ENCODE measurements at places on chromosomes 7 and 10.
A peak's percentile ranks its signal among the peaks of the same experiment; 100 is the strongest.

- peaks cover 9% of the 10 kb centered on the region for H3K36me3 ChIP-seq
- no peaks in the 10 kb centered on the region for H3K27me3 ChIP-seq
- peaks cover 7% of the 10 kb centered on the region for H3K4me1 ChIP-seq
- H3K27ac ChIP-seq = no peak overlapping the region
- no peak overlapping the region for H3K4me3 ChIP-seq
These were observed 2.6 kb upstream of the GIMAP4 start for GRCh38 chr7:150564566-150564965.

DNA sequence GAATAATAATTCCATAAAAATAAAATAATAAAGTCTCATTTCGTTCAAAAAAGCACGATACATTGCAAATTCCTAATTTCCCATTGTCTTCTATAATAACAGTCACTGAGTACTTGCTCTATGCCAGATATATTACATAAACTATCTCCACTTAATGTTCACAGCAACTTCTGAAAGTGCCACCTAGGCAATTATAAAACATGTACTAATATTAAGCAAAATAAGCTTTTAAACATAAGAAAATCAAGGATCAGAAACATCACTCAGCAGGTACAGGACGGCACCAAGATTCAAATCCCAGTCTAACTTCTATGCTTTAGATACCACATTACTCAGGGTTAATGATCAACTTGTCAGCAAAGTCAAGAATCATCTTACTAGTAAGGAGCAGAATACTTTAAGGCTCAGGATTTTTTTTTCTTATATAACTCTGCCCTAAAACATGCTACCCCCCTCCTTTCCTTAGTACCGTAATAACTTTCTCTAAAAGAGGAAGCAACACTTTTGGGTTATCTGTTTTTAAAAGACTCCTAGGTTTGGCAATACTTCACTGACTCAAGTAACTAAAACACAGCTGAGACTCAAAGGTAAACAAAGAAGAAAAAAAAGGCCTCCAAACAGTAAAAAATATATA, 51.3 kb downstream of the USP6NL start:
- H3K27me3 ChIP-seq = no peaks in the 10 kb centered on the region
- no peak overlapping the region for H3K27ac ChIP-seq
- no peaks in the 10 kb centered on the region for H3K4me1 ChIP-seq
- H3K36me3 ChIP-seq = peaks cover 22% of the 10 kb centered on the region

GRCh38 chr7:141071260-141071854, 2.5 kb upstream of the TMEM178B start:
- peak; percentile 86 for DNase-seq
- peak overlapping the region; percentile 83 for H3K4me3 ChIP-seq
- H3K36me3 ChIP-seq = peaks cover 2% of the 10 kb centered on the region
- H3K4me1 ChIP-seq = no peaks in the 10 kb centered on the region
- no peak overlapping the region for H3K27ac ChIP-seq

DNA sequence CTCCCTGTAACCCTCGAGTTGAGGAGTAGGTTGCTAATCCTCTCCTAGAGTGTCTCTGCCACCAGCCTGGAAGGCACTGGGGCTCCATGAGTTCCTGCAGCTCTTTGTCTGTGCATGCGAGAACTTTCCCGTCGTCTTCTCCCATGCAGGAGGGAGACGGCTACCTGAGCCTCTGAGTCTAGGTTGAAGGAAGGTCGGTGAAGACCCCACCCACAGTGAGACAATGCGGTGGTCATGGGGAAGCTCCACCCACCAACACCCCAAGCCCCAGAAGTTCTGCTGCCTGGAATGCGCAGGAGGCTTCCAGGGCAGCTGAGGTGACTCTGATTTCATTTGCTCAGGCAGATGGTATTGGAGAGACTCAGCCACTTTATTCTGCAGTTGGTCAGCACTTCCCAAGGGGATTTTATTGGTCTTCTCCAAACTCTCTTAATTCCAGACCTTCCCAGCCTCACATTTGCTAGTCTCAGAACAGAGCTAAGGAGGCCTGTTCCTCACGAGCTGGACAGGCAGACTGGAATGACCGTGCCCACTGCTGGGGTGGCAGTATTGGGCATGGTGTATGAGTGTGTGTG, 36.5 kb downstream of the PTPRE start:
- H3K27me3 ChIP-seq = no peaks in the 10 kb centered on the region
- no peaks in the 10 kb centered on the region for H3K4me1 ChIP-seq
- no peaks in the 10 kb centered on the region for H3K36me3 ChIP-seq
- no peak for DNase-seq
- no peak overlapping the region for H3K27ac ChIP-seq

DNA sequence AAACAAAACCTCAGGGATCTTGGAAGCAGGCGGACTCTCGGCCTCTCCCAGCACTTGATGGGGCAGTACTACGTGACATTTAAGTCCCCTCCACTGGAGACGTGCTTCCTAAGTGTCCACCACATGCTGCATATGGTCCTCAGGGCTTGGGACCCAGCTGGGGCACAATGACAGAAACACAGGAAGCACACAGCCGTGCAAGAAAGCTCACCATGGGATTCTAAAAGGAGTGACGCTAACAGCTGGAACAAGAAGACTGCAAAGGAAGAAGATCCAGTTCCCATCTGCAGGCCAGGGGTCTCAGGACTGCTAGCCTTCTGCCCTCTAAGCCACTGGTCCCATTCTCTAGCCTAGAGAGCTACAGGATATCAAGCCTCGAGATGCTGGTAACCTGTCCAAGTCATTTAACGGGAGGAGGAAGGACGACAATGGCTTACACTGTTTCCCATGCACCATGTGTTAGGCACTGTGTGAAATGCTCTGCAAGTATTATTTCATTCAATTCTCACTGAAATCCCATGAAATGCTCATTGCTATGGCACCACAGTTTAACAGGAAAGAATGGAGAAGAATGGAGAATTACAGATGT, 61.1 kb downstream of the KCNMA1 start:
- no peak overlapping the region for H3K27ac ChIP-seq
- no peaks in the 10 kb centered on the region for H3K27me3 ChIP-seq
- DNase-seq = no peak
- H3K4me1 ChIP-seq = no peaks in the 10 kb centered on the region

DNA sequence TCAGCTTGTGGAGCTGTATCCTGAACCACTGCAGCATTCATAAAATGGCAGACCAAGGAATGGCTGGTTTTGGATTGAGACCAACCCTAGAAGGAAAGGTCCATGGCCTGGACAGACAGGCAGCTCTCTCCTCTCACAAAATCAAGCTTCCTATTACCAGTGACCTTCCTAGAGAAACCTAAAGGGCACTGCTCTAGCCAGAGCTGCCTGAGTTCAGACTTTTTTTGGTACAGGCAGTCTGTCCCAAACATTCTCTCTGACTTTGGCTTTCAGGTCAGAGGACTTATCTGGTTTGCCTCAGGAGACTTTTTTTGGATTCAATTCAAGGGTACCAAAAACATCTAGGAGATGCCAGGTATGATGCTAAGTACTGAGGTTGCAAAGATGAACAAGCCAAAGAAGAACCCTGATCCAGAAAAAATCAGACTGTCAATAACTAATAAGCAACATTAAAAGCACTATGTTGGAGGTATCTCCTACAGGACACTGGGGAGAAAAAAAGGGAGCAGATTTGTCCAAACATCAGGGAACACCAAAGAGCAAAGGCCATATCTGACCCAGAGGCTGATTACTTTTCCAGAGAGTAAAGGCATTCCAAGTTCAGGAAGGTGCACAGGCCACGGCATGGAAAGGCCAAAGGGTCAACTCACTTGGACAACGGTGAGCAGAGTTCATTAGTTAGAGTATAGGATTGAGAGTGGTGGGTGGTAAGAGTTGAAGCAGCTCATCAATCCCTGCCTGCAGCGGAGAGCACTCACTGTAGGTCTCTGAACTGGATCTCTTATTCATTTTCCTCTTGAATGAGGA, 169.0 kb downstream of the CPEB3 start:
- no peaks in the 10 kb centered on the region for H3K27me3 ChIP-seq
- no peak for DNase-seq
- no peaks in the 10 kb centered on the region for H3K4me1 ChIP-seq

DNA sequence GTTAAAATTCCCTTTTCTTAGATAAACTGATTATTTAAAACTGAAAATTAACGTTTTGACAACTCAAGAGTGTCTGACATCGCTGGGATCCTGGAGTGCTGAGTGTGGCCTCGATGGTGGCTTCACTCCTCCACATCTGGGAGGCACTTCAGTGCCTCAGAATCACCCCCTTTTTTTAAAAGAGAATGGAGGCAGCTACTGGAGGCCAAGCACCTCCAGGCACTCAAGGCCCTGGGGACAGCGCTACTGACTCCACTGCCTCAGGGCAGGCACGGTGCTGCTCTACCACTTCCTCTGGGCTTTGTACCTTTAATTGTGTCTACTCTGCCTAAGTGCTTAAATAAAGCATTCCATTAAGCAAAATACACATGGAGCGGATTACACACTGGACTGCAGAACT, 27.2 kb upstream of the NCAPG2 start:
- no peak overlapping the region for H3K27ac ChIP-seq
- DNase-seq = no peak
- no peaks in the 10 kb centered on the region for H3K4me1 ChIP-seq
- no peak overlapping the region for H3K4me3 ChIP-seq
- no peaks in the 10 kb centered on the region for H3K27me3 ChIP-seq

- no peak for DNase-seq
- H3K4me1 ChIP-seq = no peaks in the 10 kb centered on the region
- no peak overlapping the region for H3K4me3 ChIP-seq
- no peaks in the 10 kb centered on the region for H3K27me3 ChIP-seq
These were observed 52.8 kb downstream of the CHST15 start for GRCh38 chr10:124040451-124041188.

GRCh38 chr10:77455561-77455960, 182.0 kb downstream of the KCNMA1 start:
- no peaks in the 10 kb centered on the region for H3K27me3 ChIP-seq
- H3K36me3 ChIP-seq = no peaks in the 10 kb centered on the region
- no peak overlapping the region for H3K4me3 ChIP-seq
- 0 out of 2 replicates have a peak, but pooled peaks cover 5% of the 10 kb centered on the region for H3K4me1 ChIP-seq
- no peak overlapping the region for H3K27ac ChIP-seq
- DNase-seq = no peak

DNA sequence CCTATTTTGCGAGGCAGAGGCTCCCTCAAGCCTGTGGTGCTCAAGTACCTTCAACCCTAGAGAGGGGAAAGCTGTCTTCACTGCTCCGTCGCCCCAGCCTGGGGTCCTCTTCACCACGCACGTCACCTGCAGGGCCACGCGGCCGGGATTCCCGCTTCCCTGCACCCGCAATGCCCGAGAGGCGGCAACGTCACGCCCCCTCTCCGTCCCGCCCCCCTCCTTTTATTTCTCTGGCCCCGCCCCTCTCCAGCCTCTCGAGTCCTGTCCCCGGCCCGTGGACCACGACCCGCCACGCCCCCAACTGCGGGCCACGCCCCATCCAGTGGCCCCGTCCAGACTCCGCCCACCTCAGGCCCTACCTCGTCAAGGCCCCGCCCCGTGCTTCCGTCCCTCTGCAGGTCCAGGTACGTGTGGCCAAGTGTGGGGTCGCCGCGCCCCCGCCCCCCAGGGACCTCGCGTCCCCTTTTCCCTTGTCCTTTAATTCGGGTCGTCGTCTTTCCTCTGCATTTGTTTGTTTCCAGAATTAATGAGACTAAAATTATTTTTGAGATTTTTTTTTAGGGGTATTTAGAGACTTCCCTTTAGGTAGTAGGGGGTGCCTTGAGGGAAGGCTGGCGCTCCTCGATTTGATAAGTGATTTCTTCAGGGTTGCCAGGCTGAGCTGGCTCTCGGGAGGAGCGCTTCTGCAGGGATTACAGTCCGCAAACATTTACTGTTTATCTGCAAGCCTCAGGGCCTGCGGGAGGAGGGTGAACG, 69.8 kb upstream of the BAIAP2L1 start:
- no peak overlapping the region for H3K27ac ChIP-seq
- no peaks in the 10 kb centered on the region for H3K27me3 ChIP-seq
- H3K4me1 ChIP-seq = no peaks in the 10 kb centered on the region

DNA sequence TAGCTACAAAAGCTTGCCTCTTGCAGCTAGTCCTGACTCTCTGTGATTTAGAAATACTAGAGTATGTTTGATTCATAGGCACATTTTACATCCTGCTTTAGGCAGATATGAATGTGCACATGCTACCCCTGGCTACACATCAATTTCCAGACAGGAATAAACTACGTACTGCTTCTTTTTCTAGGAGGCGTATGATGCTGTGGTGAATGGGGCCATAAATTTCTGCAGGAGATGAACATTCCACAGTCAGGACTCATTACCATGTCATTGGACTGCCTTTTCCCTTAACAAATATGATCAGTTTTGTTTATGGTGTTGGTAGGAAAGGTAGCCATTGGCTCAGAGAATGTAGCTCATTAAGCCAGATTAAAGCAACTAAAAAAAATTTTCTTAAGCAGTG, 50.1 kb upstream of the IFRD1 start:
- no peak overlapping the region for H3K4me3 ChIP-seq
- H3K4me1 ChIP-seq = no peaks in the 10 kb centered on the region
- H3K27ac ChIP-seq = no peak overlapping the region

DNA sequence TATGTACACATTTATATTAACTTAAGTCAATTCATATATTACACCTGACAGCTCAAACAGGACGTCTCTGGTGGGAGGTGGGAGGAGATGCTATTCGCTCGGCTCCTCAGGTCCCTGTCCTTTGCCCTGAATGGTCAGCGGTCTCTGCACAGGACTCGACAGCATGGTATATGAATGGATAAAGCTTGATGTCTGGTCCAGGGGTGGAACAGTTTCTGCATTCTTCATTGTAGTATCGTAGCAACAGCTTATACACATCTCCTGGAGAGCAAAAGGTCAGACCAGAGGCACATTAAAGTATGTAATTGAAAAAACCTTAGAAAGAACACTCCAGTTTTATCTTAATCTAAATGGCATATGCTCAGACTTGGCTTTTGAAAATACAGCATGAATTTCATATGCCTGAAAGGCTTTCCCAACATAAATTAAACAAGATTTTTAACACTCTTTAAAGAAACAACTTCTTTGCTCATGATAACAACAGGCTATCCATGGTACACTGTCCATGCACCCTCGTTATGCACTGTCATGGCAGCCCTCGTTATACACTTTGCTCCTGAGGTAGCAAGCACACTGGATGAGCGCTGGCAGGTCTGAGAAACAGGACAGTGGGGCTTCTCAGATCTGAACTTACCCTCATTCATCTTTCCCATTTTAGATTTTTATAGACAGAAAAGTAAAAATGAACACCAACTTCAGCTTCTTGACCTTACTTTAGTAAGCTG, 57.3 kb upstream of the OGDHL start:
- DNase-seq = no peak
- peaks cover 25% of the 10 kb centered on the region for H3K36me3 ChIP-seq
- no peaks in the 10 kb centered on the region for H3K4me1 ChIP-seq
- no peaks in the 10 kb centered on the region for H3K27me3 ChIP-seq
- no peak overlapping the region for H3K4me3 ChIP-seq

Measured in H9 (cell line).